Activated CD4-positive, alpha-beta T cell treated with anti-CD3 and anti-CD28 coated beads, Interleukin-2, amount 50 U/mL, for 16 hours (primary cell): ENCODE measurements at places on chromosomes 11 and 22.

- DNase-seq = no peak
Measured at GRCh38 chr22:20450551-20450906, 12.9 kb upstream of the SCARF2 start.

GRCh38 chr22:47850644-47851151, 1088.2 kb downstream of the TBC1D22A start:
- no peak for DNase-seq

DNA sequence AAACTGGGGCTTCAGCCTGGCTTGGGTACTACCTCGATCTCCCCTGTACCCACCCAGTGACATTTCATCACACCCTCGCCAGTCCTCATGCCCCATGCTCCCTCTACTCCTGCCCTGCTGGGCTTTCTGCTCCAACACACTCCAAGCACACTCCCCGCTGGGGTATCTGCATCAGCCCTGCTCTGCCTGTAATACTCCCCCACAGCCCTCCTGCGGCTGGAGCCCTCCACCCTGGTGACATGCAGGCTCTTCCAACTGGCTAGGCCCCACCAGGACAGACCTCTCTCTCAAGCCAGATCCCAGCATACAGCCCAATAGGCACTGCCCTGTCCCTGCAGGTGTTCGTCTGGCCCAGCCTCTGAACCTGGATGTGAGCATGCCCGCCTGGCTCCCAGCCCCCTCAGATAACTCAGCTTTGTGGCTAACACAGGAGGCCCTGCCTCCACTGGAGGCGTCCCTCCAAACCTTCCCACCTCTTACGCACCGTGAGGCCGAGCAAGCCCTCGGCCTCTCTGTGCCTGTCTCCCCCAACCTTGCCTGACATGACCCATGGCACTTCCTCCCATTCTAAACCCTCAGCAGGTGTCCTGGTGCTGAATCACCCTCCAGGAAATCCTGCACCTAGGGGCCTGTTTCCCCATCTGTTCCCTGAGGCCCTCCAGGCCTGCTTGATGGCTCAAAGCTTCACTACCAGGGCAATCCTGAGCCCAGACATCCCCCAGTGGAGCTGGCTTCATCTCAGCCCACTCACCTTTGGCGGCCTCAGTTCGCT, 33.5 kb upstream of the TXNRD2 start:
- DNase-seq = no peak

DNA sequence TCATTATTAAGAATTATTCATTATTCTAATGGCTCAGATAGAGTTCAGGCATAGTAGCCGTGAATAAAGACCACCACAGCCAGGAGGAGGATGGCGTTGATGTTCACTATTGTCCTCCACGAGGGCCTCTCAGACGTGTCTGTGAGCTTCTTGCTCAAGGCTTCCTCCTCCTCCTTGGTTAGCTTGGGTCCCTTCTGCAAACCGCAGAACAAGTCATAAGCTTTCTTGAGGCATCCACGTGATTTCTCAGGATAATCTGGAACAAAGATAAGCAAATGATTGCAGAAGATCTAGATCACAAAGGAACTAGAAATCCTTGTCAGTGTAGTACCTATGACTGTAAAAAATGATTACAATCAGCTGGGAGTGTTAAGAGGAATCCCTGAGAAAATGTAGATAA, 13.6 kb upstream of the RFPL2 start:
- no peak for DNase-seq

GRCh38 chr11:9357041-9357440, 27.4 kb upstream of the IPO7 start:
- no peak for DNase-seq
